ENCODE measurements at places on chromosomes 12 and 14.

- peak; percentile 49 for DNase-seq
Observed at GRCh38 chr14:74595006-74595735, 16.9 kb downstream of the LTBP2 start.

DNA sequence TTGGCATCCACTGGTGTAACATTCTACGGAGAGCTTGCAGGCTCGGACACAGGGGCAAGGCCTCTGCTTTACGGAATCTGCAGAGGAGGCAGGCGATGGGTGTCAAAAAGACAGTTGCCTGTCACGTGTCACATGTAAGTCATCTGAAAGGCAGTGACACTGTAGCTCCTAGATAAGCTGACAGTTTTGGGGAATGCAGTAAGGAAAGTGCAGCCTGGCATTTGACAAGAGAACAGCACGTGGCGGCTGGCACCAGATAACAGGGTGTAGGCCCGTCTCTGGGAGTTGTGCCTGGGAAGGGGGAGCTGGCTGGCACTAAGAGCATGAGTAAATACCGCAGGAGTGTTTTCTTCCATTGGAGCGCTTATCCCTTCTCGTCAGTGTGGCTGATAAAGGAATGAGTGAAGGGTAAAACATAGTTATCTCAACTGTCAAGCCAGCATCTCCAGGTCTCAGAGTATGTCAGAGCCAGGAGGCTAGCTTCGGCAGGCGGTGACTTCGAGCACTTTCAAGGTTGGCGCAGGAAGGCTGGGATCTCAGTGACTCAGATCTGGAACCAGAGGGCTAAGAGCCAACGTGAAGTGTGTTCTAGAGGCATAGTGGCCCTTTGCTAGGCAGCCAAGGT lies 26.1 kb downstream of the ADCK1 start:
- no peak for DNase-seq

DNA sequence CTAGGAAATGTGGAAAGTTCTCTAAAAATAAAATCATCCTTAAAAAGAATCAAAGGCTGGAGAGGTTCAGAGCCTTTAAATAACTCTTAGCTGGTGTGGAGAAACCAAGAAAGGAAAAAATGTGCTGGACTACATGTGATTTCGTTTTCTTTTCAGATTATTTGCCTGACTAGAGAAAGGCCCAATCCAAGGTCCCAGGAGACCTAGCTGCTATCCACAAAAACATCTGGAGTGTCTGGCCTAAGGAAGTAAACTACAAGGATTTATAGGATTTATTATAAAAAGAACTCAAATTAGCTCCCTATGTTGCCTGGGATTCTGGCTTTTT lies 774 bp upstream of the TMEM30B start:
- no peak for DNase-seq

DNA sequence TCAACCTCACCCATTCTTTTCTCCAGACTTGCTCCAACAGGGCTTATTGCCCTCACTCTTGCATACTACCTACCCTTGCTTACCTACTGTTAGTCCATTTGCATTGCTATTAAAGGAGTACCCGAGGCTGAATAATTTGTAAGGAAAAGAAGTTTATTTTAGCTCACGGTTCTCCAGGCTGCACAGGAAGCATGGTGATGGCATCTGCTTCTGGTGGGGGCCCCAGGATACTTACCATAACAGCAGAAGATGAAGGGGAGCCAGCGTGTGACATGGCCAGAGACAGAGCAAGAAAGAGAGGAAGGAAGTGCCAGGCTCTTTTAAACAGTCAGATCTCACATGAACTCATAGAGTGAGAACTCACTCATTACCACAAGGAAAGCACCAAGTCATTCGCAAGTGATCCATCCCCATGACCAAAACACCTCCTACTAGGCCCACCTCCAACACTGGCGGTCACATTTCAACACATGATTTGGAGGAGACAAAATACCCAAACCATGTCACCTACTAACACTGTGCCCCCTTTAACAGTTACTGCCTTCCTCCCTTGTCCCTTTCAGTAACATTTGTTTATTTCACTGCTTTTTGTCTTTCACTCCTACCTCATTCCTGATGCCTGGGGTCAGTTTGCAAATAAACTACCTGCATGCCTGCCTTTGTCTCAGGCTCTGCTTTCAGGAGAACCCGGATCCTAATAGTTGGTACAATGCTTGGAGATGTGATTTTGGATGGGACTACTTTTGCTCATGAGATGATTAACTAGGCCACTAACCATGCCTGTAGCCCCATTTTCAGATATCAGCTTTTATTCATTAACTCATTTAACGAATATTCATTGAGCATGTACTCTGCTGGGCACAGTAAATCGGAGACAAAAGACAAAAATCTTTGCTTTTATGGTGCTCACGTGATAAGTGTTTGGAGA lies 41.6 kb upstream of the CSRP2 start:
- DNase-seq, result no peak

GRCh38 chr14:70993931-70994330 lies 86.7 kb downstream of the PCNX1 start:
- no peak for DNase-seq

DNA sequence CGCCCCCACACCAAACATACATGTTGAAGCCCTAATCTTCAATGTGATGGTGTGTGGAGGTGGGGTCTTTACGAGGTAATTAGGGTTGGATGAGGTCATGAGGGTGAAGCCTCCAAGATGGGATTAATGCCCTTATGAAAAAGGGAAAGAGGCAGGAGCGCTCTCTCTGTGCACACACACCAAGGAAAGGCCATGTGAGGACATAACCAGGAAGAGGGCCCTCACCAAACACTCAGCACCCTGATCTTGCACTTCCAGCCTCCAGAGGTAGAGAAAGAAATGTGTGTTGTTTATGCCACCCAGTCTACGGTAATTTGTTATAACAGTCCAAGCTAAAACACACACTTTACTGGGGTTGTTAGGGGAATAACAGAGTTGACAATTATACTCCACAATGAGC lies 14.6 kb upstream of the PITPNM2 start:
- DNase-seq, result no peak

DNA sequence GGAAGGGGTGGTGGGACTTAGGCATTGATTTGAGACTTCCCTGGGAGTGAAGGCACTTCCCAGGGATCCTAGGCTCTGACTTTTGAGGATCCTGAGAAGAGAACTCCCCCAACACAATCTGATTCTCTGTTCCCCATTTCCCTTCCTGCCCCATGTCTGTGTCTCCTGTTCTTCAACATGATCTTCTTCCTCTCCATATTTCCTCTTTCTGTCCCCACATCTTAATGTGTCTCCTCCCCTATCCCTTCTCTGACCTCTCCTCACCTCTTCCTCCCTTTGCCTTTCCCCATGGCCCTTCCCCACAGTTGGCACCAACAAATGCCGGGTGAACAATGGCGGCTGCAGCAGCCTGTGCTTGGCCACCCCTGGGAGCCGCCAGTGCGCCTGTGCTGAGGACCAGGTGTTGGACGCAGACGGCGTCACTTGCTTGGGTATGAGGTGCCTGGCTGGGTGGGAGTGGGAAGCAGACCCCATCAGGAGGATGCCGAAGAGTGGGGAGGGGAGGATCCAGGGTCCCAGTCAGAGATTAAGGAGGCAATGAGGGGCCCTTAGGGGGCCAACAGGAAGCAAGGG lies 15.2 kb upstream of the LRP1-AS start:
- DNase-seq, result no peak

DNA sequence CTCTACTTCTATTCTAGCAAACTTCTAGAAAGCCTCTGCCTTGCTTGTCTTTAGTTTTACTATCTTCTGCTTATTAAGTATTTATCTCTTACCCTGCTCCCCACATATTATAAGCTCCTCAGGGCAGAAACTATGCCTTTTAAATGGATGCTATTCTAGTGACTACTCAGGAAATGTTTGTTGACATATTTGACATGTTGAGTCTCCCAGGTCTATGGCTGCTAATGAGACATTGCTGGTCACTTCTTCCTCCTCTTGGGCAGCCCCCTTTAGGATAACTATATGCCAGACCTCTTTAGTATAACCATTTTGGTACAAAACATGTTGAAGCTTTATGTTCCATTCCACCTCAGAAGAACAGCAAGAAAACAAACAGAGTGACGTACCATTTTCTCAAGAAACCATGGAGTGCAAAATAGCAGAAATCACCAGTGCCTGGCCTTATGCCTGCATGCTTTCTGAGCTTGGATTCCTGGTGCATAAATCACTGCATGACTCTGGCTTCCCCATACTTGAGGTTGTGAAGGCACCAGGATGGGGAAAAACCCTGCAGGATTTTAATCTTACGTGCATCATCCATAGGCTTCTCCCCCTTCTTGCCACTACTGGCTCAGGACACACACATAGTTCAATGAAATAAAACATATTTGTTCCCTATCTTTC lies 202.6 kb downstream of the TMX1 start:
- DNase-seq, result no peak
